LoVo (cell line): ENCODE measurements at places on chromosomes 3 and 15.

GRCh38 chr3:9192248-9193025, 57.0 kb downstream of the SRGAP3 start:
- DNase-seq, result no peak

DNA sequence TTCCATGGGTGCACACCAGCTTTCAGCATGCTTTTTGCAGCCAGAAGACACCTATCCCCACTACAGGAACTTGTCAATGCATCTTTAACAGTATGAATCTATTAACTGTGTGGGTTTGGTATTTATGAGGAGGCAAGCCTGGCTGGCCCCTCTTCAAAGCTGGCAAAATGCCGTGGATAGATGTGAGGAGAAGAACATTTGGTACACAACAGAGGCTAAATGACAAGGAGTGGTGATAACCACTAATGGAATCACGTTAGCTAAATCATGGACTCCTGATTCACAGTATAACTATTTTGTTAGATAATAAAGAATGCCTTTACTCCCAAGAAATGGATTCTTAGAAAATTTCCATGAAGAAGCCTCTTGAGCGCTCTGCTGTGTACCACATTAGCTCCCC, 187.2 kb downstream of the CLSTN2 start:
- DNase-seq, result no peak

- no peak for DNase-seq
Observed at GRCh38 chr3:140376136-140376889, 301.6 kb upstream of the TRIM42 start.

DNA sequence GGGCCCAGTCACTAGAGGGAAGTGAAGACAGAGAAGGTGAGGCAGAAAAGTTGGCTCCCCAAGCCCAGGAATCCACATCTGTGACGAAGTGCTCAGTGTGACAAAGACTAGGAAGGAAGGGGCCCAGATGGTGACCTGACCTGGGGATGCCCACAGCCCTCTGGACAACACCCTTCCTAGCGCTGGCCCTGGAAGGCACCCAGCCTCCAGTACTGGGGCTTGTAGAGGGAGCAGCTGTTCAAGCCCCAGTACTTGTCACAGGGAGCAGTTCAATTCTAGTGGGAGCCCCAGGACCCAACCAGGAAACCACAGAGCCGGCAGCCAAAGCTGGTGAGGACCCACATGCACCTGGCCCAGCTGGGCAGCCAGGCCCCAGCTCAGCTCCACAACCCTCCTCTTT, 190.8 kb downstream of the XXYLT1 start:
- DNase-seq, result no peak

- no peak for DNase-seq
Observed at GRCh38 chr3:148262980-148263379, 434.7 kb upstream of the AGTR1 start.

DNA sequence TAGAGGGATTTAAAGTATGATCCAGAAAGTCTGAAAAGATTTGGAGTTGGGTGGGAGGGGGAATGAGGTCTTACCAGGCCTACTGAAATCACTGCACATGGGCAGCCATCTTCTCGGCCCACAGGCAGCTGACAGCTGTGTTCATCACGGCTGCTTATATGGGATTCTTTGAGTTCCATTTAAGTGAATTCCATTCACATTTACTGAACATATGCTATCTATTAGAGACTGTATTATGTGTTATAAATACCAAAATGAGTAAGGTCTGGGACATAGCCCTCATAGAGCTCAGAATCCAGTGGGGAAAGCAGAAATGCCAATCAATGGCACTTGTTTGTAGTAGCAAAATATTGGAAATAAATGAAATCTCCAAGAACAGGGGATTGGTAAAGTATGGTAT, 91.1 kb downstream of the TRIM42 start:
- no peak for DNase-seq

DNA sequence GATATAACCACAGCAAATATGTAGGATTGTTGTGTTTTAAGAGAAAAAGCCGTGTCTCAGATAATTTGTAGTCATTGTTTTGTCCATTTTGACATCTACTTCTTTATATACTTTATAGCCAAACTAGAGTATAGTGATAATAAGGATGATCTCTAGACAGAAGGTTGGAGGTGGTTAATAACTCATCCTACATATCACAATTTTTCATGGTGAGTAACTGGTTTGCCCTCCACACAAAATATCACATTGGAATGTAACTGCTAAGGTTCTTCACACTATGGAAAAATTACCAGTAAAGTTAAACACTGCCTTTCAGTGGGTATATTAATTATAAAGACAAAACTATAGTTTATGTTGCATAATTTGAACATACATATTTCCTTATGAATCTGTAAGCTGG, 380.7 kb downstream of the LPP start:
- no peak for DNase-seq

GRCh38 chr3:13088028-13089006, 15.1 kb upstream of the IQSEC1 start:
- no peak for DNase-seq

- DNase-seq, result no peak
Observed at GRCh38 chr3:14001136-14001535, 121.3 kb upstream of the WNT7A start.

GRCh38 chr3:98148751-98149150, 1.5 kb downstream of the OR5H14 start:
- no peak for DNase-seq

GRCh38 chr3:142837526-142837925, 51.4 kb downstream of the PCOLCE2 start:
- no peak for DNase-seq

GRCh38 chr3:189842681-189843602, 211.8 kb downstream of the TP63 start:
- peak; percentile 34 for DNase-seq

DNA sequence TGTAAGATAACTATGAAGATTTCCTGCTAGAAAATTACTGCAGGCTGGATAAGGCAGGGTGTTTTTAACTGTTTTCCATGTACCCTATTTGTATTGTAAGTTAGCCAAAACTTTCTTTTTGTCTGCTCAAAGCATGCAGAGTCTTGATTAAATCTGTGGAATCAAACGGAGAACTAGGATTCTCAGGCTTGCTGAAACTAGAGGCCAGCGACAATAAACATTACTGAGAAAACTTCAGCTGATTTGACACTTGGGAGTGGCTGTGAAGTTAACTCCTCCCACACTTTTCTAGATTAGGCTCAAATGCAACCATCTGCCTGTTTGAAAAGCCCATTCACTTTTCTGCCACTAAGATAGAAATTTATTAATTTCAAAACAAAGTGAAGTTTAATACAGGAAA, 153.2 kb upstream of the FRMD4B start:
- no peak for DNase-seq

GRCh38 chr15:42001236-42001635, 19.6 kb downstream of the PLA2G4E start:
- DNase-seq, result no peak

DNA sequence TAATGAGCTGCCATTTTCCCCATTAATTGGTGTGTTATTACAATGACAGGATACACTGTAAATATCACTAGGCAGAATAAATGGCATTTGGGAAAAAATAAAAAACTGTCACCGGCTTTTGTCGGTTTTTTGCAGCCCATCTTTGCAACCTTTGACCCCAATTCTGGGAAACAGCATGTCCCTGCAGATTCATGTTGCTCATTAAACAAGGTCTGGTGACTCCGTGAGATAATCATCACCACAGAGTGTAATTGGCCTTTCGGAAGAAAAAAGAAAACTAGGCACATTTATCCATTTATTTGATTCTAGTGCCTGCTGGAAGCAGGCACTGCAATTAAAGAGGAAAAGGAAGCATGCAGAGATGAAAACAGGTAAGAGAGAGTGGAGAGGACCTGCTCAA, 64.5 kb downstream of the TRAT1 start:
- DNase-seq, result no peak

DNA sequence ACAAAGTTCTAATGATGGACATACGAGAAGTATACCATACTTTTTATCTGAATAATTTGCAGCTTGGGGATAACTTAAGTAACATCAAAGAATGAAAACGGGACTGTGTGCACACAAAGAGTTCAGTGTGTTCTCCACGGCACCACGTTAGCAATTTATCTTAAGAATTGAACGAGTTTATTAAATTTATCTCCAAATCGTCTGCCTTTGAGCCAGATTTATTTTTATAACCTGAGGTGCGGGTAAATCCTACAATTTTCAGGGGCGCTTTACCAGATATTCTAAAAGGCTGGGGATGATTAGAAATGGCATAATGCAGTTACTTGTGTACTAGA, 3.5 kb downstream of the CHD2 start:
- no peak for DNase-seq

- DNase-seq, result no peak
Observed at GRCh38 chr3:196918968-196919367, 23.4 kb downstream of the NCBP2 start.
